ENCODE measurements at places on chromosomes 13 and 19. TPM values are rescaled to one million over a fixed set of nuclear protein-coding genes. Genes with fewer than 3 reads are reported as not detected.

DNA sequence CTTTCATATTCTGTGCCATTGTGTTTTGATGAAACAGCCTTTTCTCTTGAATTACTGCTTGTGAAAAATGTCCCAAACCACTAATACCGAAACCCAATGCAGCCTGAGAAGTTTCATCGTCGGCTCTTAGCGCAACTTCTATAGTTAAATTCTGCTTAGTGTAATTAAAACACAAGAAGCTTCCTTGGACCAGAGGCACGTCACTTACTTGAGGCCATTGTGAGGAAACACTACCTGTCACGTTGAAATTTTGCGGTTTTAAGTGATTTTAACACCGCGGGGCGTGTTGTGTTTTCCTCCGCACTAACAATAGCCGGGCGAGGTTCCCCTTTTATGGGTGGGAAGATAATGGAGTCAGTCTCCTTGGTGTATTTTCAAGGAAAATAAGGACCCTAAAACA lies 70.9 kb downstream of the GGACT start:
- no peak for DNase-seq

DNA sequence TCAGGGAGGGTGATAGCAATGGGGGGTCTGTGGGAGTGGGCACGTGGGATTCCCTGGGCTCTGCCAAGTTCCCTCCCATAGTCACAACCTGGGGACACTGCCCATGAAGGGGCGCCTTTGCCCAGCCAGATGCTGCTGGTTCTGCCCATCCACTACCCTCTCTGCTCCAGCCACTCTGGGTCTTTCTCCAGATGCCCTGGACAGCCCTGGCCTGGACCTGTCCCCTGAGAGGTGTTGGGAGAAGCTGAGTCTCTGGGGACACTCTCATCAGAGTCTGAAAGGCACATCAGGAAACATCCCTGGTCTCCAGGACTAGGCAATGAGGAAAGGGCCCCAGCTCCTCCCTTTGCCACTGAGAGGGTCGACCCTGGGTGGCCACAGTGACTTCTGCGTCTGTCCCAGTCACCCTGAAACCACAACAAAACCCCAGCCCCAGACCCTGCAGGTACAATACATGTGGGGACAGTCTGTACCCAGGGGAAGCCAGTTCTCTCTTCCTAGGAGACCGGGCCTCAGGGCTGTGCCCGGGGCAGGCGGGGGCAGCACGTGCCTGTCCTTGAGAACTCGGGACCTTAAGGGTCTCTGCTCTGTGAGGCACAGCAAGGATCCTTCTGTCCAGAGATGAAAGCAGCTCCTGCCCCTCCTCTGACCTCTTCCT lies 9.3 kb upstream of the CEACAM7 start:
- DNase-seq = no peak

DNA sequence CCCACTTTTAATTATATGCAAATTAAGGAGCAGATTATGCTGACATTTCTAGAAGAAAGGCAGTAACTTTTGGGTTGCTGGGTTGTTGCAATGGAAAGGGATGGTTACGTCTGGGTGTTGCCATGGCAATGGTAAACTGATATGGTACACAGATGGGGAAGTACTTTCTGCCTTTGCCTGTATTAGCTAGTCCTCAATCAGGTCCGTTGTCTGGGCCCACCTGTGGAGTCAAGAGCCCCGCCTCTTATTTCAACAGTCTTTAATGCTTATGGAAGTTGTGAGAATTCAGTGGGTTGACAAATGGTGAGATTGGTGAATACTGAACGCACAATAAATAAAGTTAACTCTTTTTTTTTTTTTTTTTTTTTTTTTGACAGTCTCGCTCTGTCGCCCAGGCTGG lies 30.6 kb upstream of the DPP9 start:
- DNase-seq = no peak

DNA sequence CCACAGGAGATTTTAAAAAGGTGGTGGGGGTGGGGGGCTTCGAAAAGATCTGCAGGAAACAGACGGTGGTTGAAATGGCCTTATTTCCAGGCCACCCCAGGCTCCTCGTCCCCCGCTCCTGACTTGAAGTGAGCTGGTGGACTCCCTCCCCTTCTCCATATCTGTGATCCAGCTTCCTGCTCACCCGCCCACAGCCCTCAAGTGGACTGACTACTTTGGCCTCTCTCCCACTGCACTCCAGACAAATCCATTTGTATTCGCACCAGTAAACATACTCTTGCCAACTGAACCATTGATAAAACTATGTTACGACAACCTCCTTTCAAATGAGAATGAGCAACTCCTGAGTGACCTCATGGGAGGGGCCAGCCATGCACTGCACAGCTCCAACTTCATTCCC lies 259.5 kb downstream of the COL4A1 start:
- DNase-seq = no peak

DNA sequence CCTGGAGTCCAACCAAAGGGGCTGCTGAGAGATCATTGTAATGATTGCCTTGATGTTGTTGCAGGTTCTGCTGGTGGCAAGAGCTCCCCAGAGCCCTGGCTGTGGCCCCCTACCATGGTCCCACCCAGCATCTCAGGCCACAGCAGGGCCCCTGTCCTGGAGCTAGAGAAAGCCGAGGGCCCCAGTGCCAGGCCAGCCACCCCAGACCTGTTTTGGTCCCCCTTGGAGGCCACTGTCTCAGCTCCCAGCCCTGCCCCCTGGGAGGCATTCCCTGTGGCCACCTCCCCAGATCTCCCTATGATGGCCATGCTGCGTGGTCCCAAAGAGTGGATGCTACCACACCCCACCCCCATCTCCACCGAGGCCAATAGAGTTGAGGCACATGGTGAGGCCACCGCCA lies 15.5 kb downstream of the NCAN start:
- no peak for DNase-seq

DNA sequence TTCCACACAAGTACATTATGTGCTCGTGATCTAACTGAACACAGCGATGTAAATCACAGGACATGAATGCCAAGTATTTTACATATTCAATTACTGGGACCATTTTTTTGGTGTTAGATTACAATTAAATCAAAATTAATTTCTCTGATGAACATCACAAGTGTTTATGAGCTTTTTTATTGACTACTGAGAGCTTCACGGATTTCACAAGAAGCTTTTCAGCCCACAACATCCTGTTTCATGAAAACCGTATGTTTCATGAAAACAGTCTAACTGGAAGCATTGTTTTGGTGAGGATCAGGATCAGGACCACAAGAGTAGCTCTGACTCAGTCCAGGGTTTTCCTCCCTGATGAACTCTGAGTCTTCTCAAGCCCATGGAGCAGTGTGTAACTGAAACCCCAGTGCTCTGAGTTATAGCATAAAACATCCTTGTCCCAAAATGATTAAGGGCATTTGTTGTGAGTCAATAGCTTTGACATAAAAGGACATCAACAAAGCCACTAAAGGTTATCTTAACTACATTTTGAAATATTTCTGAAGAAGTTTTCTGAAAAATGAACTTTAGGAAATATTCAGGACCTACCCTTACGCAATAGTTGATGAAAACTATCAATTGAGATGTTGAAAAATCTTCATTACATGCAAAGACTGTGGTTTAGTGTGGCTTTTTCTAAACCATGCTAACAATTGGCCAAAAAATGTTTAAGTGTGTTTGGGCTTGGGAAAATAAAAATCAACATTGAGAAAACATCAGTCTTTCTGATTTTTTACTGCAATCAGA lies 49.3 kb downstream of the UFM1 start:
- no peak for DNase-seq

GRCh38 chr13:98014766-98015165 lies 61.3 kb downstream of the IPO5 start:
- DNase-seq = no peak

- no peak for DNase-seq
Observed at GRCh38 chr19:40588926-40589569, 12.1 kb upstream of the LTBP4 start.

GRCh38 chr19:2041683-2042484 lies 9.2 kb downstream of the MKNK2 start:
- peak; percentile 99 for DNase-seq

GRCh38 chr13:49812812-49813211 lies 20.3 kb upstream of the KPNA3 start:
- no peak for DNase-seq

DNA sequence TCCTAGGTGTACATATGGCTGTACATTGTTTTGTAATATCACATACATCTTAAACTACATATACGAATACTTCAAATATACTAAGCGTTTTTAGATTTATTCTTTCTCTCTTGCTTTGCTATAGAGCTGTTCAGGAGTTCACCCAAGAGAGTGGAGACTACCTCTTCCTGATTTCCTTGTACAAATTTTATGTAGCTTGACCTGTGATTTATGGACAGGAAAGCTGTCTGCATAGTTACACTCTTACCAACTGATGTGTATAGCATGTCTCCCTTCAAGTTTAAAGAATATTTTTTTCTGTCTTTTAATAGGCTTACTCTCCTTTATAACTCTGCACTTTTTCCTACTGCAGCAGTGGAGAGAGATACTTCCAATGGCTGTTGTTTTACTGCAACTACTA lies 428.7 kb downstream of the NDFIP2 start:
- DNase-seq = no peak

DNA sequence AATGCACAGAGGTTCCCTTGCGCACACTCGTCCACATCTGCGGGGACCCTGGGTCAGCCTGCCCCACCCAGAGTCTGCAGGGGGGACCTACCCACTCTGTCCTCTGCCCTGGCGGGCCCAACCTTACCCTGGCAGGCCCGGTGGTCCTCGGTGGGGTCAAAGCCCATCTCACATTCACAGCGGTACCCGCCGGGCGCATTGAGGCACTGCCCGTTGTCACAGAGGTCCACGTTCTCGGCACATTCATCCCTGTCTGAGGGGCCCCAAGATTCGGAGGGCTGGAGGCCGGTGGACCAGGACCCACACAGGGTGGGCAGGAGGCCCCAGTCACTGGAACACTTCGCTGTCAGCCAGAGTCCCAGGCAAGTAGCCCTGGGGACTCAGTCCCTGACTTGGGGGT lies 38.5 kb downstream of the FBN3 start:
- no peak for DNase-seq

- DNase-seq = peak; percentile 79
Observed at GRCh38 chr19:6801485-6802086, 29.1 kb downstream of the VAV1 start.

- peak; percentile 70 for DNase-seq
Observed at GRCh38 chr19:2282062-2282861, at the start of gene PEAK3. PEAK3 (minus strand) TSS chr19:2282175; CDS start chr19:2280931, 1,244 bp downstream.

DNA sequence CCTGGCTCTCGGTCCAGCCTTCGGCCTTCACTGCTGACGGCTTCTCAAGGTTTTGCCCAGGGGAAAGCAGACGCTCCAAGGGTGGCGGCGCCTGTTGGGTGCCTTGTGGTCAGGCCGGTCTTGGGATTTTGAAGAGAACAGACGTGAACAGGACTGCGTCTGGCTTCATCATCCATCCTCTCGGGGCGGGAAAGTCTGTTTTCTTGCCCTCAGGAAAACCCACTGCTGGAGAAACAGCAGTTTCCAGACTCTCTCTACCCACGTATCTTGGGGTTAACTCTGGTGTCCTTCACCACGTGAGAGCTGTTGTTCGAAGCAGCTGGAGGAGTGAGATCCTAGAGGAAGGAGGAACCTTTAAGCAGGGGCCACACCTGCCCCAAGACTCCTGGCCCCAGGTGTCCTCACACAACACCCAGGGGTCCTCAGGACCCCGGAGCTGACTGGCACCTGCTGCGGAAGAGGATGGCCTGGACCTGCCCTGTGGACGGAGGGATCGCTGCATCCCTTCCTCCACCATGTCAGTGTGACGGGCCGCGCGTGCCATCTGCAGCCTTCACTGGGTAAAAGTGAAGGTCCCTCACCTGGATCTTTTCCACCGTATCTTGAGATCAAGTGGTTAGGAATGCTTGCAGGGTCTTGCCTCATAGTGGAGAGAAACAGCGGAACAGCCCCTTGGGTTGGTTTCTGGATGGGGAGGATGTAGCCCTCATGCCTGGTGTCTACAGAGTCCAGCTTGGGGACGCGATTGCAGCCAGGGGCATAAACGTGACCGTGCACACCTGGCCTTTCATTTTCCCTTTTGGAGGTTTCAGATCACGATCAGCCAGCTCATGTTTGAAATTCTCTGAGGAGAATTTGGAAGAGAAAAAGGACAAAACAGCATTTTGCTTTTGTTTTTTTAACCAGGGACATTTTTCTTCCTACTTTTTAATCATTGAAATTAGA lies 69.5 kb upstream of the MCF2L start:
- DNase-seq = no peak

DNA sequence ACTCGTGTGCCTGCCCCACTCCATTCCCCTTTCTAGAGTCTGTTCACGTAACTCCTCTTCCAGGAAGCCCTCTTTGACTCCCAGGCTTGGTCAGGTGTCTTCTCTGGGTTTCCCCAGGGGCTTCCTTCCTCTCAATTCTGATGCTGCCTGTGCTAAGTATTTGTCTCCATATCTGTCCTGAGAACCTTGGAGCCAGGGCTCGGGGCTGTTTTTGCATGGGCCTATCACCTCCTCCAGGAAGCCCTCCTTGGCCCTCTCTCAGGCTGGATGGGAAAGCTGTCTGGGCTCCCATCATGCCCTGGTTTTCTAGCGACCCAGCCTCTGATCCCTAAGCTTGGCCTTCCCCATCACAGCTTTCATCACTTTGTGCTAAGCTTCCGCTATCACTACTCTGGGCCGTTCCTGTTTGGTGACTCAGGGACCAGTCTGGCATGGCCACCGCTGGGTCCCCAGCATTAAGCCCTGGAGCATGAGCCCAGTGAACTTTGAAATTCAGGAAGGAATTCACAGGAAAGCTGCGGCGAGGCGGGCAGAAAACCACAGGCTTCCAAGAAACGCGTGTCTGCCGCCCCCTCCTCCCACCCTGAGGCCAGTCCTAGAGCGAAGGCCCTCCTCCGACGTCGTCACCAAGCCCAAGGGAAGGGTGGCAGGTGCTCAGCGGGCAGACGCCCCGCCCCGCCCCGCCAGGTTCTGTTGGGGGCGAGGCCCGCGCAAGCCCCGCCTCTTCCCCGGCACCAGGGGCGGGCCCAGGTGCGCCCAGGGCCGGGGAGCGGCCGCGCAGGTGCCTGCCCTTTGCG lies 486 bp upstream of the SPINT2 start:
- DNase-seq = no peak

DNA sequence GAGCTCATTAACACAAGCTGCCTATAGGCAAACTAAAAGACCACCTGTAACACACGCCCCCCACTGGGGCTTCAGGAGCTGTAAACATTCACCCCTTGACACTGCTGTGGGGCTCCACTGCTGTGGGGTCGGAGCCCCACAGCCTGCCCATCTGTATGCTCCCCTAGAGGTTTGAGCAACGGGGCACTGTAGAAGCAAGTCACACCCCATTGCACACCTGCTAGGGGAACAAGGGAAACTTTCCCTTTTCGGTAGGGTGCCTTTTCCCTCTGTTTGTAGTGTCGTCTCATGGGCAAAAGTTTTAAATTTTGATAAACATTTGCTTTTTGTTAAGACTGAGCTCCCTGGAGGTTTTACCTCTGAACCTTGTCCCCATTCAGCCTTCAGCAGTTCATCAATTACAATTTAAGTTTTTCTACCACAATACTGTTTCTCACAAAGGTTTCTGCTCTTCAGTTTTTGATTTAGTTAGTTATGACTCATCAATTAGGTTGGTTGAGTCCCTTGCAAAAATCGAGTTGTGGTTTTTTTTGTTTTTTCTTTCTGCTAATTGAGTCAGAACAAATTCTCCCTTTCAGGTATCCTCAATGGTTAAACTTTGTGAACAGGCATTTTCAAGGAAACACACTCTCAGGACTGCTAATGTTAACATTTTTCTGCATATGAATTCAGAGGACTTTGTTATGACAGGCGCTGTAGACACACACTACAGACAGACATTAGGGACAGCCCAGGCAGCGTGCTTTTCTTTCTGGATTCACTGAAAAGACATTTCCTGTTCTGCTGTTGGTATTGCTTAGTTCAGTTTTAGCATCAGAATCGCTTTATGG lies 35.1 kb downstream of the ZNF433 start:
- no peak for DNase-seq

ATP8A2 gene
- 0.22 TPM for total RNA-seq

SYDE1 gene
- 4.6 TPM for total RNA-seq

NLRP9 gene
- total RNA-seq = not detected

SPRED3 gene
- total RNA-seq = 2.1 TPM

FCER2 gene
- 0.34 TPM for total RNA-seq

AP2A1 gene
- total RNA-seq = 102 TPM

CRB3 gene
- total RNA-seq = not detected
